ENCODE measurements at places on chromosomes 2 and 18. TPM values are rescaled to one million over a fixed set of nuclear protein-coding genes. Genes with fewer than 3 reads are reported as not detected.

GRCh38 chr2:122622934-122623333, 867.5 kb downstream of the TSN start:
- DNase-seq, result no peak

Gene SLC9A4
- 23.5 TPM for total RNA-seq

- DNase-seq, result no peak
Observed at GRCh38 chr2:176556373-176556772, 287.1 kb downstream of the MTX2 start.

DNA sequence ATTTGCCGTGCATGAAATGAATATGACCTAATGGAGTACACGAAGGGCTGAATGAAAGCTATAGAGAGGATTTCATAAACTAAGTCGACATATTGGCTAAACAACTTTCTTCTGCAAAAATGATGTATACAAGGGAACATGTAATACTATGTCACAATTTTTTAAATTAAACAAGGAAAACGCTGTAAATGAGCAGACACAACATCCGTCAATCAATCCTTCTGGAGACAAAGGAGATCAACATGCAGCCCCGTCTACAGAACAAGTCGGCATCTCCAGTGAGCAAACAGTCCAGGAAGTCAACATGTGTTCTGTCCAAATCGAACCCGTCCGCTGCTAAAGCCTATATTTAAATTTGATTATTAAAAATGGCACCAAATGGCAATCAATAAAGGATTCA, 180.8 kb downstream of the TCF4 start:
- no peak for DNase-seq

GRCh38 chr2:45653122-45653913, 1.8 kb downstream of the PRKCE start:
- no peak for DNase-seq

Gene TM4SF20
- total RNA-seq, result not detected

Gene TMEM247
- not detected for total RNA-seq

- DNase-seq, result no peak
Observed at GRCh38 chr2:176637142-176637485, 367.9 kb downstream of the MTX2 start.

Gene SPATA3
- not detected for total RNA-seq

- DNase-seq, result no peak
Observed at GRCh38 chr2:144131042-144131441, 388.9 kb downstream of the ZEB2 start.

GRCh38 chr2:172558372-172558771, 2.5 kb downstream of the PDK1 start:
- no peak for DNase-seq

Gene AKAIN1
- not detected for total RNA-seq

GRCh38 chr2:192657362-192657761, 462.6 kb upstream of the TMEFF2 start:
- no peak for DNase-seq

GRCh38 chr2:149152469-149152953, 114.0 kb downstream of the LYPD6B start:
- DNase-seq, result no peak

- no peak for DNase-seq
Observed at GRCh38 chr18:32152705-32153448, 37.0 kb upstream of the MEP1B start.

DNA sequence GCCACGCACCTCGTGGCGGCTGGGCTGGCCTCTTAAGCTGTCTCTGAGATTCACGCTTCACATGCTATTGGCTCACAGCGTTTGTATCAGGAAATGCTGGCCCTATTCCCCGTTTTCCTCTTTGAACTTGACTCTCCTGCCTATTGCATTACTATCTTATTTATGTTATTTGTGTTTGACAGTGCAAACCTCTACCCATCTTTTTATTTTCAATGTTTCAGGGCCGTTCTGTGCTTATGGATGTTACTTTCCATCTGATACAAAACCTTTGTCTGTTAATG, 149.9 kb upstream of the TWIST2 start:
- DNase-seq, result no peak

DNA sequence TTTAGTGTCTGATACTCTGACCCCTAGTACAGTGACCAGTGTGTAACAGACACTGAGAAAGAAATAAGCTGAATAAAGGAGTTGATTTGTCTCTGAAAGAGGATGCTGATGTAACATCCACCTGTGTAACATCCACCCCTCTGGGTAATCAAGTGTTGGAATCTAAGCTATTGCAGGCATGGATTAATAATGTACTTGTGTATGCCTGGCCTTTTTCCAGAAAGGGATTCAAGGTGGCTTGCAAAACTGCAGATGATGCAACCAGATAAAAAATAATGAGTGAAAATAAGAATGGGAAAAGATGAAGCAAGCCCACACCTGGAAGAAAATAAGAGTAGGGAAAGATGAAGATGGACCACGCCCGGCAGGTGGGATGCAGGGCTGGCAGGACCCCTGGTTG, 48.2 kb upstream of the FOXI3 start:
- DNase-seq, result no peak

DNA sequence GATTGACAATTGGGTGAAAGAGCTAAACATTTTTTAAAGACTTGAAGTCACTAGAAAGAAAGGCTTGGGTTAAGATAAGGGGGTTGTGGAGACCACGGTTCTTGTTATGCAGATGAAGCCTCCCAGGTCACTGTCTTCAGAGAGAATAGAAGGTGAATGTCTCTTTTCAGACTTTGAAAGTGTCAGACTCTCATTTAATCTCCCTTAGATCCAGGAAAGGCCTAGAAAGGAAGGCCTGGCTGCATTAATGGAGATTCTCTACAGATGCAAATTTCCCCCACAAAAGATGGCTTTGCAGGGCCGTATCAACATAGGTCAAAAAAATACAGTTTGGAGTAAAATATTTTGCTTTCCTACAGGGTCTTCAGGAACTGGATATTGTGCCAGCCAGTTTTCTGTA, 193.9 kb downstream of the RTP5 start:
- DNase-seq, result no peak

Gene EVX2
- total RNA-seq, result not detected

DNA sequence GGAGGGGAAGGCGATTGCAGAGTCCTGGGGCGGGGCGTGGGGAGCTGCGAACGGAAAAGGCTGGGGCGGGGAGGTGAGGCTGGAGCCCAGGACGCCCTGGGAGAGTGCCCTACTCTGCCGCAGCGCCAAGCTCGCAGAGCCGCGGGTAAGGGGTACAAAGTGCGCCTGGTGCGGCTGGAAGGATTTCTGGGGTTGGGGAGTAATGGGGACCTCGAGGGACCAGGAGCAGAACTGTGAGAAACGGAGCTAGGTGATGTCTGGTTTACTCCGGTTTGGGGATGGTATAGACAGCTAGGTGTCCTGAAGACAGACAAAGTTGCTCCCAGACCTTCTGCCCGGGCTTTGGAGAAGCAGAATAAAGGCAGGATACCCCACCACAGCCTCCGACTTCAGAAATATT, 718 bp upstream of the NXPH2 start:
- no peak for DNase-seq

Gene MROH2A
- 9.3 TPM for total RNA-seq

Gene ITGB6
- total RNA-seq, result 96.3 TPM

- DNase-seq, result no peak
Observed at GRCh38 chr18:48340560-48340959, 68.6 kb downstream of the ZBTB7C start.

Data from ureter (tissue), 1 donor.